Ascending aorta (tissue), 2 donors: ENCODE measurements at places on chromosomes 1 and 21.
A peak's percentile ranks its signal among the peaks of the same experiment; 100 is the strongest.

DNA sequence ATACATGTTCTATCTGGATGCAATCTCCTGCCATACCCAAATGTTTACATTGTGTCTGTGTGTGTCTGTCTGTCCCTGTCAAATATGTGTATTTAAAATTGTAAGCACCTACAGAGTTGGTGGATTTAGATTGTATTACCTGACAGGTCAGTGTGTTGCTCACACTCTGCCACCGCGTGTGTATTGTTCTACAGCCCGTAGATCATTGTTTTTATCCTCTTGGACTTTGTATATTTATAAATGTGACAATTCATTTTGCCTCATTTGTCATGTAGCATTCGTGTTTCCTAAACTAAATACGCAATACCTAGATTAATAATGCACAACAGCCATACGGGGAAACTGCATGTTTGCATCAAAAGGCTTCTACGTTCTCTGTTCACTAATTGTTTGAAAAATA lies 634 bp downstream of the ALG14 start:
- no peak for DNase-seq

- DNase-seq = no peak
These were observed 12.5 kb downstream of the DMAP1 start for GRCh38 chr1:44225761-44226160.

DNA sequence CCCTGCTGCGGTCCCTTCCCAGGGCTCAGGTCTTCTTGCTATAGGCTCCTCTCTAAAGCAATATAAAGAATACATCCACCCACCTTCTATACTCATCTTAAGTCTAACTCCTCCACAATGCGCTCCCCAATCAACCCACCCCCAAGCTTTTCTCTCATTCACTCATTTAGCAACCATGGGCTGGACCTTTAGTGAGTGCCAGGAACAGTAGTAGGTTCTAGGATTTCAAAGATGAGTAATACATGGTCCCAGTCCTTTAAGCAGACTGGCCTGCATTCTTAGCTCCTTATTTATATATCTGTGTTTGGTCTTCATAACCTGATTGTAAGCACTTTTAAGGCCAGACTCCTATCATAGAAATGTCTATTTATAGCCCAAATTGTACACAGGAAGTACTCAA lies 5.9 kb downstream of the CAMK1G start:
- DNase-seq = no peak

- DNase-seq = no peak
These were observed 11.3 kb upstream of the IL22RA1 start for GRCh38 chr1:24154215-24154614.

GRCh38 chr21:28738882-28739281 lies 253.8 kb downstream of the LTN1 start:
- no peak for DNase-seq

- DNase-seq = peak; percentile 74
These were observed 48.9 kb downstream of the INKA2 start for GRCh38 chr1:111690306-111690617.

- no peak for DNase-seq
These were observed 9.6 kb downstream of the RAB42 start for GRCh38 chr1:28601696-28602095.

- DNase-seq = no peak
These were observed 42.0 kb downstream of the UBIAD1 start for GRCh38 chr1:11314959-11315358.

GRCh38 chr1:7827126-7827955 lies 25.5 kb downstream of the UTS2 start:
- no peak for DNase-seq

GRCh38 chr21:45818276-45818903 lies 163.2 kb upstream of the COL6A1 start:
- DNase-seq = no peak

DNA sequence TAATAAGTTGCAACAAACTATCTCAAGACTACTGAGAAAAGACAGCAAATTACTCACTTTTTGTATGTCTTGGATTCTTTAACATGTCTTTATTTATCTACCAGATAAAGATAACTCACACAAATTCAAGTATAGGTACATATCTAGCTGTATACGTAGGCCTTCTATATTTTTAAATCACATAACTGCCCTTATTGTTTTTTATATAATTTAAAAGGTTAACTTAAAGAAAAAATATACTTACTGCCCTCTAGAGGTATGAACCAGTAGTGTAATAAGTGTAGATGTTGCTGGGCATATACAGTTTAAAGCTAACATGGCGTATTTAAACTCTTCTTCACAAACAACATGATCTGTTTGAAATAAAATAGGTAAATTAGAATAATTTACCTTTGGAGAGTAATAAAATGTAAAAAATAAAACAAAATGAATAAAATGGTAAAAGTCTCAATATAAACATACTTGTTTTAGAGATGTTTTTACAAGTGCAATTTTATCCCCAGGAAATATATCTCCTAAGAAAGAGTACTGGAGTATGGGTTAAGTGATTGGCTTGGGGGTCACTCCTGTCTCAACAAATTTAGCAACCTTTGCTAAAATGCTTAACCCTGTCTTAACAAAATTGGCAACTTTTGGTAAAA lies 235.2 kb downstream of the KCNT2 start:
- no peak for DNase-seq

DNA sequence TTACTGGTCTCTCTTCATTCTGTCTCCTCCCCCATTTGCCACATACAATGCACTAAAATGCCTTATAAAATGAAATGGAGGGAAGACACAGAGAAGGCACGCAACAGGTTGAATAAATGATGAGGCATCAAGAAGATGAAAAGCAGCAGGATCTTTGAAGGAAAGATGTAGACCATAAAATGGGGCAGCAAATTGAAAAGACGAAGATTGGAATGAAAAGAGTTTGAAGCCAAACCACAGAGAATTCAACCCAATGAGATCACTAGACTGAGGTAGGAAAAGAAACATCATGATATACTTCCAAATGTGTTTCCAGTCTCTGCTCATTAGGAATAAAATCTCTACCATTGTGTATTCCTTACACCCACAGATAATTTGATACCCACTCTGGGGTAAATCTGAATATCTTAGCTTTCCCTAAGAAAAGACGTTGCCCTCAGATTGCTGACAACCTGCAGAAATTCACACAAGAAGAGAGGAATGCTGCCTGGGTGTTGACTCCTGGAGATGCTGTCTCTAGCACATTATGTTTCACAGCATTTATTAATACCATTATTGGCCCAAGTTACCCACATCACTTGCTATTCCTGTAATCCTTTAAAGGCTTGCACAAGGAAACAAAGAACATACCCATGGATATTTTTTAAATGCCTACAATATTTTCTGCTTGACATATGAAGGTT lies 230.9 kb downstream of the LTN1 start:
- DNase-seq = no peak

GRCh38 chr1:234216116-234216703 lies 157.0 kb upstream of the COA6 start:
- DNase-seq = no peak

DNA sequence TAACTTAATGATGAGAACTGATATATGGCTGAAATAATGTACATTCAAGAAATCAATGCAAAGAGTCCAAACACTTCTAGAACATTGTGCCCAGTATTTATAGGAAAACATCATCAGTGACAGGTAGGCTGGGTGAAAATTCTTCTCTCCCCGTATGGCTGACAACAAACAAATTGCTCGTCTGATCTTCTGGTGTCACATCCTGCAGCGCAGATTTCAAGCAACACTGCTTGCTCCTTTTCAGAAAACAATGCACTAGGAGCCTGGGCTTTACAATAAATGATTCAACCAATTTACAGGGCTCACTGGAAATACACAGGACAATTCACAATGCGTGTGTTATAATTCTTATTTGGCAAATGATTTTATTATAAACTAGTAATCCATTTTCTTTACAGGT lies 185.3 kb downstream of the RERE start:
- DNase-seq = no peak

GRCh38 chr1:225451340-225451739 lies 23.5 kb upstream of the LBR start:
- DNase-seq = no peak

DNA sequence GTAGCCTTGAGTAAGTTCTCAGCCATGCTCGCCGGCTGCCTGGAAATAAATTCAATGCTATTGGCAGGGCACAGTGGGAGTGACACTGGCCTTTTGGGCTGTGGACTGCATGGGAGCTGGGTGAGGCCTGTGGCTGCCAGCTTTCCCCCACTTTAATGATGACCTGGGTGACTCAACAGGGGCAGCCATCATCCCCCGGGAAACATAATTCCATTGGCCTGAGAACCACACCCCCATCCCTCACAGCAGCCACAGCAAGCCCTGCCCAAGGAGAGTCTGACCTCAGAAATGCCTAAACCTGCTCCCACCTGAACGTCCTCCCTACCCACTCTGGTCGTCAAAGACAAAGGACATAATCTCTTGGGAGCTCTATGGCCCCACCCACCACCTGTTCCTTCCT lies 384.0 kb downstream of the LTN1 start:
- DNase-seq = no peak

DNA sequence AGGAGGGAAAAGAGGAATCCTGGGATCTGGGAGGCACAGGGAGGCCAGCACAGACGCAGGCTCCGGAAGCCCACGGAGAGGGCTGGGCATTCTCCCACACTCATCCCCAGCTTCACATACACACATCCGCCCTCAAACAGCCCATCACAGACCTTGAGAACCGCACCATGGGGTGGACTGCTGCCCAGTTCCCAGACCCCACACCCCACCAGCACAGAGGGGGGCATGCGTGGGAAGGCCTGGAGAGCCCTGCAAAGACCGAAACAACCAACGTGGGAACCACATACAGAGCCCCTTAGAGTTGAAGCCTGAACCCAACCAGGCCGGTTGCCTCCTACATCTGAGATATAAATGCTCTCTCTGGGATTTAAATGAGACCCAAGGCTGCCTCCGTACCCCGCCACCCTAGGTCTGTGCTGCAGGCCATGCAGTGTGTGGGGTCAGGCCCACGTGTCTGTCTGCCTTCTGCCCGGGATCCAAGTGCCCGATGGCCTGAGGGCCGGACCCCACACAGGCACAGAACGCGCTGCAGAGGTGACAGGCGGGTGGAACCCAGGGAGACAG lies 126.2 kb upstream of the COL6A1 start:
- no peak for DNase-seq

GRCh38 chr1:96363826-96364225 lies 357.8 kb upstream of the PTBP2 start:
- no peak for DNase-seq

DNA sequence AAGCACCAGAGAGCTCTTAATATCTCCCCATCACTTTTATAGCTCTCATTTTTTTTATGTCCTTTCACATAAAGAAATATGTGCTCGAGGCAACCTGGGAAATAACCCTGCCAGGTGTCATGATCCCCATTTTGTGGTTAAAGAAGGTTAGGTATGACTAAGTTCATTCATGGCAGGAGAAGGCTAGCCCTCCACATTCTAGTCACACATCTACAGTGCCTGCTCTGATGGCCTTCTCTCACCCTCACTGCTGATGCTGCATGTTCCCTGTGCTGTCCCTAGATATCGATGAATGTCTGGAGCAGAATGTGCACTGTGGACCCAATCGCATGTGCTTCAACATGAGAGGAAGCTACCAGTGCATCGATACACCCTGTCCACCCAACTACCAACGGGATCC lies 187.5 kb downstream of the TPR start:
- DNase-seq = no peak

- no peak for DNase-seq
These were observed 74.9 kb upstream of the TMPRSS2 start for GRCh38 chr21:41582866-41583265.

DNA sequence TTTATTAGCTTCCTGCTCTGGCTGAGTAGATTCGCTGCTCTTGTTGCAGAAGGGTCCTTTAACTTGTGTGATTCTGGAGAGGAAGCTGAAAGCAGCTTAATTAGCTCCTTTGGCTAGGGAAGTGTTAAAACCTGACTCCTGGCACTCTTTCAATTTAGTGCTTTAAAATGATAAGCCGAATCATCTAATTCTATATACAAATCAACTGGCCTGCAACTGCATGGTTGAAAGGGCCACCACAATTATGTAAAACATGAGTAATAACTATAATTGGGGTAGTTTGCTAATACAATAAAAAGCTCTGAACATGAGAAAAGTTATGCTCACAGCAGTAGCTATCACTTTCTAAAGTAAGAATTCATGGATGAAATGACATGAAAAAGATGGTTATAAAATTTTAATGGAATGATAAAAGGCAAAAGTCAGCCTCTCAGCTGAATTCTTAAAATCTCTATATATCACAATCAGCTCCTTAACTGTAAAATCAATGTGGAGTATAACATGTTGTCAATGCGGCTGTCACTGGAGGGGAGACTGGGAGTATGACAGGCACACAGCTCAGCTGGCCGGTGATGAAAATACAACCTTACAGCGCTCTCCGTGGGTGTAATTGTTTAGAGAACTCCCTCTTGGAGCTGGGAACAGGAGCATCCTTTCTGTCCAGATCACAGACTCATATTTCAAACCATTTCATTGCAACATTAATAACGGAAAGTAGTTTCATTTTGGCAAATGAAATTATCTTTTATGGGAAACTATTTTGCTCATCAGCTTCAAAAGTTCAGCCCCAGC lies 324.4 kb downstream of the KCTD3 start:
- no peak for DNase-seq

GRCh38 chr1:23563755-23564374 lies 4.6 kb upstream of the ID3 start:
- DNase-seq = no peak

GRCh38 chr1:164739189-164739588 lies 180.2 kb downstream of the PBX1 start:
- no peak for DNase-seq

GRCh38 chr21:45289134-45289533 lies 1.4 kb upstream of the POFUT2 start:
- no peak for DNase-seq

- no peak for DNase-seq
These were observed 509.7 kb downstream of the AJAP1 start for GRCh38 chr1:5164158-5164557.

DNA sequence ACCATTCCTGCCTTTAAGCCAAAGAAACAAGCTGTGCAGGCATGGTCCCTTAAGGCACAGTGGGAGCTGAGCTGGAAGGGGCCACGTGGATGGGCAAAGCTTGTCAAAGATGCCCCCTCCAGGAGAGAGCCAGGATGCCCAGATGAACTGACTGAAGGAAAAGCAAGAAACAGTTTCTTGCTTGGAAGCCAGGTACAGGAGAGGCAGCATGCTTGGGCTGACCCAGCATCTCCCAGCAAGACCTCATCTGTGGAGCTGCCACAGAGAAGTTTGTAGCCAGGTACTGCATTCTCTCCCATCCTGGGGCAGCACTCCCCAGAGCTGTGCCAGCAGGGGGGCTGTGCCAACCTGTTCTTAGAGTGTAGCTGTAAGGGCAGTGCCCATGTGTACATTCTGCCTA lies 1.3 kb upstream of the SLC50A1 start:
- no peak for DNase-seq

GRCh38 chr1:53620061-53620855 lies 118.7 kb downstream of the GLIS1 start:
- peak; percentile 51 for DNase-seq

DNA sequence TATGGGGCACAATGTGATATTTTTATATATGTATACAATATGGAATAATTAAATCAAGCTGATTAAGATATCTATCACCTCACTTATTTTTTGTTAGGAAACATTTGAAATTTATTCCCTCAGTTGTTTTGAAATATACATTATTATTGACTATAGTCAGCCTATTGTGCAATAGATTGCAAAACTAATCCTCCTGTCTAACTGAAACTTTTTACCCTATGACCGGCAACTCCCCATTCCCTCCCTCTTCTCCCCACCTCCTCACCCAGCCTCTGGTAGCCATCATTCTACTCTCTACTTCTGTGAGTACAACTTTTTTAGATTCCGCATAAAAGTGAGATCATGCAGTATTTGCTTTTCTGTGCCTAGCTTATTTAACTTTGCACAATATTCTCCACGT lies 117.7 kb upstream of the SGIP1 start:
- no peak for DNase-seq

- no peak for DNase-seq
These were observed 12.1 kb downstream of the PLXNA2 start for GRCh38 chr1:208231881-208232661.
